Fibroblast of skin of right quadriceps (primary cell): ENCODE measurements at places on chromosomes 6 and 20.
A peak's percentile ranks its signal among the peaks of the same experiment; 100 is the strongest.

DNA sequence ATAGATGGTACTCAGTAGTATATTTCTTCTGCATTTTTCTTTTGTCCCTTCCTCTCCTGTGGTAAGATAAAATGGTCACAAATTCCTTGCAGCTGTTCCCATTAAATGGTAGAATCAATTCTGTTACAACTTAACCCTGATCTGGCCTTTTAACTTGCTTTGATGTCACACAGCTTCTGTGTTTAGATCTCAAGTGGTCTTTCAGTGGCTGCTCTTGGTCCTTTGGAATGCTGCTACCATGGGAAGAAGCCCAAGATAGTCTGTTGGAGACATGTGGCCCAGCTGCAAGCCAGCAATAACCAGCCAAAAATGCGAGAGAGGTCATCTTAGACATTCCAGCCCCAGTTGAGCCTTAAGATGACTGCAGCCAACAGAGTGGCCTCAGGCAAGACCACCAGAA is 429.7 kb downstream of the KIF16B start:
- DNase-seq: no peak

DNA sequence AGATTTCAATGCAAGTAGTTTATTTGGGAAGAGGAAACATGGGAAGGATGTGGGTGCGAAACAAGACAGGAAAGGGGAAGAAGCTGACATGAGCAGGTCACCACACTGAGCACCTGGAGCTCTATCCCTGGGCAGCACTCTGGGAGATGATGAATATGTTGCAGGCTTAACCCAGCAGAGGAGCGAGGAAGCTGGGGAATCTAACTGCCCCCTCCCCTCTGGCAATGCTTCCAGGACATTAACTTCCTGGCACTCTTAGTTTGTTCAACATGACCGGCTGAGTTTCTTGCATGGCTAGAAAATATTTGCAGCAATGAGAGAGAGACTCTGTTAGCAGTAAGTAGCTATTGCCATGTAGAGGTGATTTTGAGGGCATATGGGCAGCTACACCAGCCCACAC is 4.9 kb upstream of the ADA start:
- no peak for DNase-seq

DNA sequence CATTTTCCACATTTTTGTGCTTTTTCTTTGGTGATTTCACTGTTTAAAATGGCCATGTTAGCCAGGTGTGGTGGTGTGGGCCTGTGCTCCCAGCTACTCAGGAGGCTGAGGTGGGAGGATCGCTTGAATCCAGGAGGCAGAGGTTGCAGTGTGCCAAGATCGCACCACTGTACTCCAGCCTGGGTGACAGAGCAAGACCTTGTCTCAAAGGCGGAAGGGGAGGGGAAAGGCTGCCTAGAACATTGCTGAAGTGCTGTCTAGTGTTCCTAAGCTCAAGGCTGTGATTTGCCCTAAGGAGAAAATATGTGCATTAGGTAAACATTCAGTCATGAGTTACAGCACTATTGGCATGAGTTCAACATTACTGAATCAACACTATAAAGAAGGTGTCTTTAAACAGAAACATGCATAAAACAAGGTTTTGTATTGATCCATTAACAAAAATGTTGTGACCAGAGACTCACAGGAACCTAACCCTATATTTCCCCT is 14.0 kb downstream of the ZC2HC1B start:
- peak; percentile 6 for DNase-seq

GRCh38 chr6:39339868-39340550 is 17.5 kb upstream of the KCNK16 start:
- no peak for DNase-seq

DNA sequence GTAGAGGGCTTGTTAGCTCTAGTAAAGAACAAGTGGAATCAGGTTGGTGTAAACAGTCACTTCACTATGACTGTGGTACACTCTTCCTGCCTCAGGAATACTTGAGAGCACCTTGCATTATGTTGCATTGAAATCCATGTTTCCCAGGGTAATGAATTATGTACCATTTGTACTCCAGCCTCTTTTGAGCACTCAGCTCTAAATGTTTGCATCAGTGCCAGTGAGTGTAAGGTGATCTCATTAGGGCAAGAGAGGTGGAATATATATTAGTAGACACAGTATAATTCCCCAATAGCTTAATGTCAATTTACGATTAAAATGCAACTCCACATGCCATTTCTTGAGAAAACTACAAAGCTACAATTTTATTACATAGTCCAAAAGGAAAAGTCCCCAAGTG is 319.6 kb upstream of the POU3F2 start:
- no peak for DNase-seq
